Myocyte (in vitro differentiated cells): ENCODE measurements at places on chromosomes 2 and 18.

DNA sequence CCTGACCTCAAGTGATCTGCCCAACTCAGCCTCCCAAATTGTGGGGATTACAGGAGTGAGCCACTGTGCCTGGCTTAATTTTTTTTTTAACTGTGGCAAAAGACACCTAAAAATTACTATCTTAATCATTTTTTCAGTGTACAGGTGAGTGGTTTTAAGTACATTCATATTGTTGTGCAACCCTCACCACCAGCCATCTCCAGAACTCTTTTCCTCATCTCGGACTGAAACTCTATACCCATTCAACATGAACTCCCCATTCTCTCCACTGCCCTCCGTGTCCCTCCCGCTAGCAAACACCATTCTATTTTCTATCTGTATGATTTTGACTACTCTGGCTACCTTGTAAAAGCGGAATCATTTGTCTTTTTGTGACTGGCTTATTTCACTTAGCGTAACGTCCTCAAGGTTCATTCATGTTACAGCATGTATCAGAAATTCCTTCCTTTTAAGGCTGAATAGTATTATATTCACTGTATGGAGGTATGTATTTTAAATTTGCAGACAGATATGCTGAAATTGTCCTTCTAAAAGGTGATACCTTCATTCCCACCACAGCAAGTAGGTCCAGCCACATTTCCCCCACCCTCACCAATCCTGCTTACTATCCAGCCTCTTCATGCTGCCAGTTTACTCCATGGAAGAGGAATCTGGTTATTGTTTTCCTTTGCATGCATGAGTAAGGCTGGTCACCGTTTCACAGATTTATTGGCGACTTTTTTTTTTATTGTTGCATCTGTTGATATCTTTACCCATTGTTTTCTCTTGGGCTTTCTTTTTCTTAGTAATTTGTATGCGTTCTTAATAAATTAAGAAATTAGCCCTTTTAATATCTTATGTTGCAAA lies 40.6 kb upstream of the ANXA4 start:
- DNase-seq: no peak

- DNase-seq: no peak
Observed at GRCh38 chr2:237257471-237257951, 156.5 kb downstream of the COL6A3 start.

GRCh38 chr2:190418727-190419126 lies 10.6 kb downstream of the MFSD6 start:
- DNase-seq: no peak

DNA sequence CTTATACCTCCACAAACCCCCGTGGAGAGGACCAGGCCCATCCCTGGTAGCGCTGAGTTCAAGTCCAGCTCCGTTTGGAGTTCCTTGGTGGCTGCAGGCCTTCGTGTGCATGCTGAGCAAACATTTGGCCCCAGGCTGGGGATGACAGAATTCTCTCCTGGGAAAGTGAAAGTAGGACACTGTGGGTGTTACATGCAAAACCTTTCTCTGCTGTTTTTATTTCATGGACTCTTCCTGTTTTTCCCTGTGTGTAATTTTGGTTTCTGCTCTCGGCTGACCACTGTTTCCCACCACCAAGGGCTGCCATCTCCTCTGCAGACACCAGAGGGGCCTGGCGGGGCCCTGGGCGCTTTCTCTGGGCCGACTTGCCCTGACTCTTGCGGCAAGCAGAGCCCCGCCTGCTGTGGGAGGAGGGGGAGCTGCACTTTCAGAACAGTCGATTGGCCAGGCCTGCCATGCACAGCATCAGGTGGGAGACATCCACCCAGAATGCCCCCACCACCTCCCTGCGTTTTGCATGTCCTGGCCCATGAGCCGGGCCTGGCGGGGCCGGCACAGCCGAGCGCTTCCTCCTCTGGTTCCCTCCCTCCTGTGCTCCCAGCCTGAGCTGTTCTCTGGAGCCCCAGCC lies 102.4 kb downstream of the CABLES1 start:
- peak; percentile 67 for DNase-seq

DNA sequence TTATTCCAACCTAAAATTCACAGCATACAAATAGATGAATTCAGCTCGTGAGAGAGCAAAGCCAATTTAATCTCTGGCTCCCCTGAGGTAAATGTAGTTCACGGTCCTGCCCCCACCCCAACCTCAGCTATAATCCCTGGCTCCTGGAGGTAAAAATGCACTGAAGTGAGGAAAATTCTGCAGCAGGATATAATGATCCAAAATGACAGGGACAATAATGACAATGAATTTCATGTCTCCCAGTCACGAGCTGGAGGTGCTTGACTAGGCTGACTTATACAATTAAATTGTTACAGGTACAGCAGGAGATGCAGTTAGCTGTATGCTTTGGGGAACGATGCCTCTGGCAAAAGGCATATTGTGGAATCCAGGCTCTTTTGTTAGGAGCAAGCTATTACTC lies 82.0 kb downstream of the GPD2 start:
- DNase-seq: no peak

DNA sequence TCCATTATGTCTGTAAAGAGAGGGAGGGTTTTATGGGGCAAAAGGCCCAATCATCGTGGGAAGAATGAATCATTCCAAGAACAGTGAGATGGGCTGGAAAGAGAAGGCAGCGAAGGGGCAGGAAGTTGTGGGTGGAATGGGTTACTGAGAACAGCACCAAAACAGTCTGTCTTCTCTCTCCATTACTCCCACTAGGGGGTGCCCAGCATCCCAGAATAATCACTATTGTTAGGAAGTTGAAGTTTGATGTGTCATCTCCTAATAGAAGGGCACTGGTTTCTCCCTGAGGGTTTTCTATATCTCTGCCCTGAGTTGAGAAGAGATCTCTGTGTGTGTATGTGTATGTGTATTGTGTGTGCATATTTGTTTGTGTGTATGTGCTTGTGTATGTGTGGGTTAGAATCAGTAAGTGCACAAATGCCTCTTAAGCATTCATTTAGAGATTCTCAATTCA lies 76.6 kb upstream of the MAP4K3 start:
- DNase-seq: peak; percentile 93

DNA sequence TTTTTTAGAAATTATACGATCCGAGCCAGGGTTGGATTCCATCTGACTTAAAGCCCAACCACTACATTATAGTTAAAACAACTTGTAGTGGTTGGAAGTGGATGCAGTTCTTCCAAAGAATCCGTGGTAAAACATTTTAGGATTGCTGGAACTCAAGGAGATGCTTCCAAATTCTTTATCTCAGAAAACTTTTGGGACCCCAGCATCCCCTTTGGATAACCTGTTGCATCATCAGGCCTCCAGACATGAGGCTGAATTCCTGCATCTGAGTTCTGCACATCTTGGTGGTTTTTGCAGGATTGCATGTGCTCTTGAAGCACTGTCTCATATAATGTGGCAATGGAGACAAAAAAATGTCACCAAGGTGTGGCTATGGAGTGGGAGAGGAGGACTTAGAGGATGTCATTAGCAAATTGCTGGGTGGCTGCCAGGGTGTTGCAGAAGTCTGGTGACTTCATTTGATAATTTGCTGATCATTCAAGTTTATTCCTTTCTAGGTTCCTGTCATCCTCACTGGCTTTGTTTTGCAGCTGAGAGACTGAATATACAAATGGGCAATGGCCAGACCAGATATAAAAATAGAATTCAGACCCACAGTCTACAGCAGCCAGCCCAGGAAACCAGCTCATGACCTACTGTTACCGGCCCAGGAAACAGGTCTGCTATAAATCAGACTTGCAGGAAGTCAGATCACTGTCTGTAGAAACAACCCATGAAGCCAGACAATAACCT lies 207.7 kb downstream of the BCL2 start:
- peak; percentile 8 for DNase-seq

DNA sequence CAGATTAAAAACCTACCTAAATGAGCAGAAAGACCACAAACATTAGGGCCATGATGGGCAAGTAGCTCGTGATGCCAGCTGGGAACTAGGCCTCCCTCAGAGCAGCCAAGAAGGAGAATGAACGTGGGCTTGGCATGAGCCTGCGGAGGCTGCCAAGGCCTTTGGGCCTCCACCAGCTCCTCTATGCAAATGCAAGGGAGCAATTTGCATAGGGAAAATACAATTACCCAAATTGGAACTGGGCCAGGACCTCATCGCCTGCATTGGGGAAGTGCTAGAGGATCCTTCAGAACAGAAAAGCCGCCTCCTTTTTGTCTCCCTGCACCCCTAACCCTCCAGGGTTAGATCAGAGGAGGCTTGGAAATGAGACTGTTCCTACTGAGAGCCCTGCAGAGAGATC lies 326.4 kb downstream of the SMAD2 start:
- no peak for DNase-seq

- no peak for DNase-seq
Observed at GRCh38 chr2:192148241-192148619, 46.5 kb downstream of the TMEFF2 start.

- DNase-seq: no peak
Observed at GRCh38 chr2:78993518-78994148, 31.9 kb upstream of the REG3G start.

GRCh38 chr2:200131307-200131706 lies 175.2 kb upstream of the SPATS2L start:
- no peak for DNase-seq

DNA sequence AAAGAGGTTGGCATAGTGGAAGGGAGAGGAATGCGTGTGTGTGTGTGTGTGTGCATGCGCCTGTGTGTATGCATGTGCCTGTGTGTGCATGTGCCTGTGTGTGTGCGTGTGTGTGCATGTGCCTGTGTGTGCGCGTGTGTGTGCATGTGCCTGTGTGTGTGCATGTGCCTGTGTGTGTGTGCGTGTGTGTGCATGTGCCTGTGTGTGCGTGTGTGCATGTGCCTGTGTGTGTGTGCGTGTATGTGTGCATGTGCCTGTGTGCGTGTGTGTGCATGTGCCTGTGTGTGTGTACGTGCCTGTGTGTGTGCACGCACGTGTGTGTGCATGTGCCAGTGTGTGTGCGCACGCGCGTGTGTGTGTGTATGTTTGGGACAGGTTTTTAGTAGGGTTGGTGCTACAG lies 205.1 kb downstream of the MEMO1 start:
- DNase-seq: no peak

GRCh38 chr2:69846182-69847067 lies 17.0 kb downstream of the GMCL1 start:
- DNase-seq: no peak

DNA sequence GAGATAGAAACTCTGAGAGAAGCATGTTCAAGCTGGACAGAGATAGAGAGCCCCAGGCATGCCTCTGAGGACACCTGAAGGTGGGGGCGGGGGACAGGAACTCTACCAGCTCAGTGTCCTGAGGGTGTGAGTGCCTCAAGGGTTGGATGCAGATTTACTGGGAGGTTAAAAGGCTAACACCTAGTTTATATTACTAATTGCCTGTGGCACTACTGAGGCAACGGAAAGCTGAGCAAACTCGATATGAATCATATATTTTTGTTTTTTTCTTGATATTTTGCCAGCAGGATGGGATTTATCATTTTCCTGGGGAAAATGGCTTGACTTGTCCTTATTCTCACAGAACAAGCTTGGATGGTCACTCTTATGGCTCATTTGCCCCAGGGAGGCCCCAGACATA lies 319.5 kb downstream of the ALK start:
- no peak for DNase-seq

GRCh38 chr2:85865539-85866164 lies 23.1 kb downstream of the ST3GAL5 start:
- DNase-seq: no peak

GRCh38 chr2:33363325-33364298 lies 112.8 kb upstream of the RASGRP3 start:
- peak; percentile 36 for DNase-seq

- no peak for DNase-seq
Observed at GRCh38 chr2:95021847-95022246, 3.7 kb upstream of the MAL start.

DNA sequence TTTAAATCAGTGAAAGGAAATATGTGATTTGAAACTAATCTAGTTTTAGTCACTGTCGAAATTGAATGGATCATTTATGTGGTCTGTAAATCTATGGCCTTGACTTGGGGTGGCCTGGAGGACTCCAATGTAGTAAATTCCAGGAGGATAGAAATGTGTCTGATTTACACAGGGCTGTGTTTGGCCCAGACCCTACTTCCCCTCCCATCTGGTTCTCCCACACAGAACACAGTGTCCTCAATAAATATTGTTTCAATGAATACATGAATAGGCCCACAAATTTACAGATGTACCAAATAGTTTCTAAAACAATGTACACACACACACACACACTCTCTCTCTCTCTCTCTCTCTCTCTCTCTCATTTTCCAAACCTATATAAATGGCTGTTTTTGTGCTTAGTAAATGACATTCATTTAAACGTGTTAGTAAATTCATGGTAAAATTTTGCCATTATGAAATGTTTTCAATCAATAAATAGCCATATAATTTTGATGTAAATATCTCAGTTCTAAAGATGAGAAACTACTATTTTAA lies 1.9 kb downstream of the CCDC68 start:
- no peak for DNase-seq

GRCh38 chr18:63241760-63242159 lies 77.8 kb downstream of the BCL2 start:
- DNase-seq: no peak

- DNase-seq: peak; percentile 51
Observed at GRCh38 chr2:234427081-234428061, 69.5 kb downstream of the ARL4C start.

- DNase-seq: peak; percentile 78
Observed at GRCh38 chr2:222561817-222562645, 93.9 kb downstream of the FARSB start.

- no peak for DNase-seq
Observed at GRCh38 chr2:149385350-149385749, 55.0 kb downstream of the LYPD6 start.

- DNase-seq: no peak
Observed at GRCh38 chr2:84882775-84883550, 2.1 kb upstream of the TRABD2A start.

- no peak for DNase-seq
Observed at GRCh38 chr2:6392966-6393365, 472.7 kb downstream of the CMPK2 start.

DNA sequence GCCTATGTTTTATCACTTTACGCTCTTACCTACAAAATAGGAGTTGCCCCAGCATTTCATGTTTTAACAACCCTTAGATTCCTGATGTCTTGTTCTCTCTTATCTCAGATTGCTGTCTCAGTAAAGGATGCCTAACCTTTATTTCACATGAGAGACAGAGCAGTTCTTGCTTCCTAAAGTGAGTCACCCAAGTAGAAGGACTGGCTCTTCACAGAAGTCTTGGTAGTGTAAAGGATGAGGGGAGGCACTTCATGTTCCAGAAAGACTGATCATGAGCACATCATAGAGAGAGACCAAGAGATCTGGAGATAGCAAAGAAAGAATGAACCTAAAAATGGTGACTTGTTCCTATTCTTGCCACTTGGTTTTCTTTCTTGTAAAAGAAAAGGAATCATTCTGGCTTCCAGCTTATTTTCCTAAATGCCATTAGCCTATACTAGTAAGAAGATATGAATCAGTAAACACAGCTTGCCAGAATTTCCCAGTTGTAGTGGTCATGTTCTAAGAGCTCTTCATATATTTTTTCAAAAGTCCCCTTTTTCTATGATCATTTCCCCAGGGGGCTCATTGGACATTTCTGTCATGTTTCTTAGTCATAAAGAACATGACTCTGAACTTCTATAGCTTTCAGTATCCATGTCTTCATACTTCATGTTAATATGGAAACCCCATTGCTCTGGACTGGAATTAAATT lies 54.9 kb downstream of the MAPRE2 start:
- no peak for DNase-seq

- DNase-seq: no peak
Observed at GRCh38 chr18:35502052-35502451, 4.3 kb upstream of the INO80C start.
